ENCODE measurements at places on chromosomes 1 and 21.

GRCh38 chr1:99768104-99768503 lies 1.7 kb upstream of the FRRS1 start:
- DNase-seq = no peak

DNA sequence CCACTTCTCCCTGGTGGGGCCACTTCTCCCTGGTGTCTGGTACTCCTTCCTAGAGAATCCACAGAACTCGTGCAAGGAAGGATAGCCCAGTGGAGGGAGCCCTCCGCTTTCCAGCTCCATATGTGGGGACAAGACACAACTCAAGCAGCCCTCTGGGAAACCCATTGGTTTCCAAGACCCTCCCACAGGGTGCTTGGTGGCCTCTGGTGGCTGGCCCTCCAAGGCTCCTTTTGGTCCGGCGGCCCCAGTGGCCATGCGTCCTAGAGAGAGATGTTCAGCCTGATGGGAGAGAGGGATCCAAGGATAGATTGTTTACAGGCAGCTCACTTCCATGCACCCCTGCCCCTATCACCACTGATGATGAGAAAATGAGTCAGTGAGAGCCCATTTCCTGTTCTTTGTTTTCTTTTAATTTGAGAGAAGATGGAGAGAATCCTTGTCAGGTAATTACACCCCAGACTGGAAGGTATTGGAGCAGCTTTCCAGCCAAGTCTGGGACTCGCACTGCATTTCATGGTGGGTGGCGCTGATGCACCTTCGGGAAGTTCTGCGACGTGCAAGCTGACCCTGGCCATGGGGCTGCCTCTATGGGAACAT lies 486.2 kb upstream of the VAMP3 start:
- no peak for DNase-seq

DNA sequence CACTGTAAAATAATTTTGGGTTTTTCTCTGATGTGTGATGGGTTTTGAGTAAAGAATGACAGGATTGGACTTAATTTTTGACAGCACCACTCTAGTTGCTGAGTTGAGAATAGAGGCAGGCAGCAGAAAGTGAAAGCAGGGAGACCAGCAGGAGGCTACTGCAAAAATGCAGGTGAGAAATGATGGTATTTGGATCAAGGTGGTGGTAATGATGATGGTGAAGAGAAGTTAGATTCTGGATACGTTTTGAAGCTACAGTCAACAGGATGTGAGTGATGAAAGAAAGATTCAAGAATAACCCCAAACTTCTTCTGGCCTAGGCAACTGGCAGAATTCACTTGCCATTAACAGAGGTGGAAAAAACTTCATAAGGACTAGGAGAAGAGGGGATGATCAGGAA lies 14.8 kb upstream of the AK5 start:
- no peak for DNase-seq

DNA sequence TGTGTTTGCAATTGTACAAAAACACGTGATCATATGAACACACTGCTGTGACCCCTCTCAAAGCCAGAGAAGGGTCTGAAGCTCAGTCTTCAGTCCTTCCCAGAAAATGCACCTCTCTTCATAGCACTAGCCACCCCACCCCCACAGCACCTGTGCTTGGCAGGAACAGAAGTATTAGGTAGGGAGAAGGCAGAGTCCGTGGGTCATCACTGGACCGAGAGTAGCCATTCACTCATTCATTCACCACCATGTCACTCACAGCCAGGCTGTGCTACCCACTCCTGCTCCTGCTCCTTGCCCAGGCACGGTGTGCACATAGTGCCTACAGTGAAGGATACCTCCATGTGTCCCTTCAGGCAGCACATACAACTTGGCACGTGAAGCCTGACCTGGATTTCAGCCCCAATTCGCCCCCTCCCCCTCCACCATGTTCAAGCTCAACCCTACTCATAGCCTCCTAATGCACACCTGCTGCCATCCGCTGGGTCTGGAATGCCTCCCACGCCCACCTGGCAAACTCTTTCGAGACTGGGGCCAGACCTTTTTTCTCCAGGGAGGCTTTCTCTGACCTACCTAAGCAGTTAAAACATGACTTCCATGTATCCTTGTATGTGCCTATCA lies 81.9 kb upstream of the GALNT2 start:
- DNase-seq = no peak

GRCh38 chr1:180982422-180982821 lies 40.2 kb downstream of the STX6 start:
- no peak for DNase-seq

DNA sequence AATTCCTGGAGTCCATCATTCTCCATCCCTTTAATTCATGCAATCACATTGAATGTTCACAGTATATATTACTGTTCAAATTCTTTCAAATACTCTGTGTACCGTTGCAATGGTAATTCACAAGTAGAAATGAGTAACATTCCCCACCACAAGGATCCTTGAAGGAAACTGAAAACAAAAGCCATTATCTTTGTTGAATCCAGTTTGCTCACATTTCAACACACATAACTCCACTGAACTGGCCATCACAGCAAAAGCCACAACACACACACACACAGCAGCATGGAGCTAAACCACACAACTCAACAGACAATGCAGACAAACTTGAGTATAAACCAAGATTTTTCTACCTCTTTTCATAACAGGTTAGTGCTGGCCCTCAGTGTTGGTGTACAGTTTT lies 188.3 kb upstream of the GREM2 start:
- DNase-seq = no peak

GRCh38 chr1:209647156-209647555 lies 5.1 kb downstream of the LAMB3 start:
- no peak for DNase-seq

DNA sequence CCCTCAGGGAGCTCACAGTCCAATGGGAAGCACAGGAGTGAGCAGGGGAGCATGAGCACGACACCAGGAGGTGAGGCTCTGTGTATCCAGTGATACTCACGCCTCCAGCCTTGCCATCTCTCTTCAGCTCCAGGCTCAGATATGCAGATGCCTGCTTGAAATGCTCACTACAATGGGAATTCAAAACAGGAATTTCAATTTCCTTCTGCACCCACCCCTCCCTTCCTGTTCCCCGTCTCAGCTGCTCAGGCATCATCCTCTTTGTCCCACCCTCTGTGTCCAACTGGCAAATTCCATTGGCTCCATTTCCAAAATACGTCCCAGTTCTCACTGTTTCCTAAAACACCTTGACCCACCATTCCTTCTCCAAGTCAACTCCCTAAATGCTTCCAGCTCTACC lies 58.9 kb downstream of the FBXO2 start:
- no peak for DNase-seq

DNA sequence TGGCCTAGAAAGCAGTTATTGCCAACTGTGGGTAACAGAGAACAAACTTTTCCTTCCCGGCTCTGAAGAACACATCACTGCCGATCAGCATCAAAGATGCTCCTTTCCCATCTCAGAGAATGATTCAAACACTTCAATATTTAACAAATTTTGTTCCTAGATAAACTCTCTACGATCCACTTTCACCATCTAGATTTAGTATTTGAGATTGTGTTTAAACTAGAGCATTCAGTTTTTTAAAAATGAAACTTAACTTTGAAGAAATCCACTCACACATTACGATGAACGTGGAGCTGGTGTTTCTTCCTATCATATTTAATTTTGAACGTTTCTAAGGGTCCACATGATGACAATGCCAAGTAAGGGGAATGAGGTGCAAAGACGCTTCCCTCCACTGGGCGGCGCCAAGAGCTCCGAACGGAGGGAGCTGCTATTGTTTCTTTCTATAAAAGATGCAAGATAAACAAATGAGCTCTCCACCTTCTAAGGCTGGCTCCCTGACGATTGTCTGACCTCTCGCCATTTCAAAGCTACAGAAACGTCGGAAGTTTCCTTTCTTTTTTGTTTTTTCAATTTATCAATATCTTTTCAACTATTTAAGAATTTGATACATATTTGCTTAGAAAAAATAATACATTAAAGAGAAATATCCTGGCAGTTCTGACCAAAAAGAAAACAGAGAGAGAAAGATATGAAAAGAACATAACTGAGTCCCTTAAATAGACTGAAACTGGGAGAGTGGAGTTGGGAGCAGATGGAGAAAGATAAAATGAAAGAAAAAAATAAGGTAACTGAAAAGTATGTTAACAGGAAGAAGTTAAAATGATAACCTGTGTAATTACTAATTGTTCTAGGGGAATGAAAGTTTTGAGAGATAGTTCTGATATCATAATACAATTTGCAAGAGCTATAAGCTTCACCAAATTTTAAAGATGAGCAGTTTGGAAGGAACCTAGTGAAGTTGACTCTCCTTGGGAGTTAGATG lies 4.4 kb upstream of the BARHL2 start:
- peak; percentile 28 for DNase-seq

DNA sequence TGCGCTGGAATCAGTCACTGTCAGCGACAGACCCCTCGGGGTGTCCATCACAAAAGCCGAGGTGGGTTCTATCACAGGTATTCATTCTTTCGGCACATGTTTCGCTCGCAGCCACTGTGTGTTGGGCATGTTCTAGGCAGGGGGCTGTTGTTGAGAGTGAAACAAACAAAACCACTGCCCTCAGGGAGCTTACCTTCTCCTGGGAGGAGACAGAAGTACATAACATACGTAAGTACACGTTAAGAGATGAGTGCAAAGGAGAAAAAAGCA lies 6.6 kb downstream of the ATF3 start:
- DNase-seq = no peak

DNA sequence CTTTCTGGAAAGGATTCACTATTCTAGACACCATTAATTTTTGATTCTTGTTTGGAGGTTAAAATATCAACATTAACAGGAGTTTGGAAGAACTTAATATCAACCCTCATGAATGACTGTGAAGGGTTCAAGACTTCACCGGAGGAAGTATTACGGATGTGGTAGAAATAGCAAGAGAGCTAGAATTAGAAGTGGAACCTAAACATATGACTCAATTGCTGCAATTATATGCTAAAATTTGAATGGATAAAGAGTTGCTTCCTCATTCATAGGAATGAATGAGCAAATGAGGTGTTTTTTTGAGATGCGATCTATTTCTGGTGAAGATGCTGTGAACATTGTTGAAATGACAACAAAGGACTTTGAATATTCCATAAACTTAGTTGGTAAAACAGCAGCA lies 77.9 kb upstream of the TNFSF4 start:
- DNase-seq = no peak

- no peak for DNase-seq
Observed at GRCh38 chr21:38181096-38181495, 75.7 kb upstream of the KCNJ15 start.

GRCh38 chr1:67636146-67636545 lies 48.9 kb upstream of the GADD45A start:
- DNase-seq = no peak

GRCh38 chr1:33872683-33873082 lies 8.8 kb downstream of the HMGB4 start:
- no peak for DNase-seq

DNA sequence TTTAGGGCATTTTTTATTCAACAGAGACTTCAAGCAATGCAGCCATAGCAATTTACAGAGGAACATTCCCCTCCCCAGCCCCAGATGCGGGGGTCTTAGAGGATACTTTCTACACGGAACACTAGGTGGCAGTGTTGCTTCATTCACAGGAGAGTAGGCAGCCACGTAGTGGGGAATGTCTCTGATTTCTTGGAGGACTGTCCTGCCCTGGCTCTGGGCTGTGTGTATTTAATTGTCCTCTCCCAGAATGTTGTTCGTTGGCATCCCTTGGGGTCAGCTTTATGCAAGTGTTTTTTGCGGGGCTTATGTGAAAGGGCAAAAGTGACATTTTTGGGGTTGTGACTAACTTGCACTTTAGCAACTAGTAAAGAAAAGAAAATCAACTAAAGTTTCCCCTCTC lies 96.9 kb downstream of the PAPPA2 start:
- peak; percentile 4 for DNase-seq

DNA sequence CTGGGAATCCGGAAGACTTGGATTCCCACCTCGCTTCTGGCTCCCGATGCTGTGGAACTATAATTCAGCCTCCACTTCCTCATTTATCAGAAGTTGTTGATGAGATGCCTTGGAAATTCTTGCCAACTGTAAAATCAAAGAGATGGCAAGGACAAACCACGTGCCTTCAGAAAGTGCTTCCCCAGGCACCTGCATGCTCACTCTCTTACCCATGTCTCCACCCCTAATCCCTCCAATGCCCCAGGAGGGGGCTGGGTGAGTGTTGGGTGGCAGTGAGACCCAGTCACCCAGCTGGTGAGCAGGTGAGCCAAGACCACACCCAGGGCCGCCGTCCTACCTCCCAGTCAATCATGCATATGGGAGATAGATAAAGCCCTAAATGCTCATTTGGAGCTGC lies 160.8 kb downstream of the PSMG1 start:
- DNase-seq = no peak

GRCh38 chr1:47843781-47844557 lies 153.2 kb downstream of the TRABD2B start:
- no peak for DNase-seq

DNA sequence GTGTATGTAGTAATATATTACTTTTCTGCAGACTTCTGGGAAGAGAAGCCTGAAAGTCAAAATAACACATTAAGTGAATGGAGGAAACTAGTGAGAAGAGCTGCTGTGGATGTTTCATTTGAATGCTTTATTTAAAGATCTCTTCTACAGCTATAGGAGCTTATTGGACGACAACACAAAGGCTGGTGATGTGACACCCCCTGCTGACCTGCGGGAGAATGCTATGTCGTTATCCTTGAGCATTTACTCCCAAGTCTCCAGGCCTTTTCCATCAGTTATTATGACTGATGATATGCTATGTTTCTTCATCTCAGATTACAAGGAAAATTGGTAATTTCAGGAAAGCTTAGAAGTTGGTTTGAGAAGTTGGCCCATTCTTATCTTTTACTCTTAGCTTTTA lies 22.3 kb upstream of the PLA2G4A start:
- DNase-seq = no peak

DNA sequence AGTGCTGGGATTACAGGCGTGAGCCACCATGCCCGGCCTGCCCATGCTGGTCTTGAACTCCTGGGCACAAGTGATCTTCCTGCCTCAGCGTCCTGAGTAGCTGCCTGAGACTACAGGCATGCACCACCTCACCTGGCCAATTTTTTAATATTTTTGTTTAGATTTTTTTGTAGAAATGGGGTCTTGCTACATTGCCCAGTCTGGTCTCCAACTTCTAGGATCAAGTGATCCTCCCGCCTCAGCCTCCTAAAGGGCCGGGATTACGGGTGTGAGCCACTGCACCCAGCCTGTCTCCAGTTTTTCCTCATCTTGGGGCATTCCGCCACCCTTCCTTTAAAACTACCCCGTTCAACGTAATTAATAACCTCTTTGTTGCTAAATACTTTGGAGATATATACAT lies 7.4 kb downstream of the PMF1 start:
- DNase-seq = no peak

- no peak for DNase-seq
Observed at GRCh38 chr21:46071082-46071481, 26.8 kb upstream of the COL6A2 start.

GRCh38 chr1:39270368-39270767 lies 65.9 kb downstream of the MACF1 start:
- DNase-seq = no peak

DNA sequence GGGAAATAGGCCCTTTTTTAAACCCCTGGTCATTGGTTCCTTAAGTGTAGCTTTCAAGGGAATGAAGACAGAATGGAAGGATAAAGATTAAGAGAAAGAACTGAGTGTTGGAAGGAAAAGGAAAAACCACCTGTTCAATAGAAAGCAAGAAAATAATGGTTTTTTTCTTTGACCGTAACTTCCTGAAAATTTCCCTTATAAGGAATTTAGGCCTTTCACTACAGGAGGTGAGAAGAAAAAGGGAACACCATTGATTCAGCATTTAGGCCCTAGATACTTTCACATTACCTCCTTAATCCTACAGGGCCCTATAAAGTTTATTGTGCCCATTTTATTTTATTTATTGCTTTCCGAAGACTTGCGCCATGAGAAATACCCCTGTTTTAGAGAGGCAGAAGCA lies 18.9 kb downstream of the KPNA6 start:
- no peak for DNase-seq

Measured in KG1 (cell line).